ENCODE measurements at places on chromosomes 12 and 14.

DNA sequence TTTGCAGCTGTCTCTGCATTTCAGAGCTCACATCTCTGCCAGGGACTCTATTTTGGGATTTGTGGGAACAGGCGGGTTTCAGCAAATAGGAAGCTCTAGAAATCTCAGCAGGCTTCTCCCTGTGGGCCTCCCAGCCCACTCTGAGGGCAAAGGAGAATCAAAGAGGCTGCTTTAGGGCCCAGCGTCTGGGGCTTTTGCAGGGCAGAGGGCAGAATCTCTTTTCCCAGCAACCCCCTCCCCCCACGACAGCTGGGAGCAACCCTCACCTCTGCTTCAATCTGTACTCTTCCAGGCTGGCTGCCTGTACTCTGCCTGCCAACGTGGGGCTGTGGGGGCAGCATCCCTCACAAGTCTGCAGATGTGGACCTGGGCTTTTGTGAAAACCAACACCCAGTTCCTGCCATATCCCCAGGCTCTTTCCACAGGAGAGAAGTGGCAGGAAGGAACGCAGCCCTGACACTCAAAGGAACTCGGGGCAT lies 529.6 kb upstream of the TBX3 start:
- DNase-seq = no peak

DNA sequence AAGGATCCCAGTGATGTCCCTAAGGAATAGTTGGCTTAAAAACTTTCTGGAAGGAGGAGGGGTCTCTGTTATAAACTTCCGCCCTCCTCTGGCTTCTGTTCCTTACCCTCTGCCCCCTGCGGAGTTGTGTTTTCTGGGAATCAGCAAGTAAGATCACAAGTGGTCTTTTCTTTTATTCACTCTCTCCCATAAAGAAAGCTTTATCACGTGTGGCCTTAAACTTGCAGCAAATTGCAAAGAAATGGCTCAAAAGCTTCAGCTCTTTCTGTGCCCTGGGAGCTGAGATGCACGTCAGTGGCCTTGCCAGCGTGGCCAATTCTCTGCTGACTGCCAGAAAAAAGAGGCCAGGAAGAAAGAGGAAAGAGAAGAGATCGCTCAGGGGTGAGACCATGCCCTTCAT lies at the start of gene SLCO1C1:
TSS of gene SLCO1C1 (plus strand) at position 101 of the 400 bp plus-strand sequence. CDS start 4,245 bp downstream, outside the sequence.
- DNase-seq = no peak

- DNase-seq = no peak
These were observed 33.7 kb downstream of the P2RX7 start for GRCh38 chr12:121166356-121166755.

DNA sequence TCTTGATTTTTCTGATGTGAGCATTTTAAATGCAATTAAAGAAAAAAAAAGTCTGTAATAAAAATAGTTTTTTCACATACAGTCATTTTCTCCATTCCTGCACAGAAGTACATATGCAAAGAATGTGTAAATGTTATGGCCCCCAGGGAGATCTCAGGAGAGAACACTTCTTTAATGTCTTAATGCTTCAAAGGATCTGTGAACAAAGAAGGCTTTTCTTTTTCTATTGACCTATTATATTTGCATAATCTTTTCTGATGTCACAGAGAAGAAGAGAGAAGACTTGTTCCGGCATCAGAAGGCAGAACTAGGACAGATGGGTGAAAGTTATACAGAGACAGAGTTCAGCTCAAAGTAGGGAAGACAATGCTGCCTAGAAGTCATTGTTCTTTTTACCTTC lies 413.5 kb upstream of the STXBP6 start:
- no peak for DNase-seq

GRCh38 chr12:11734580-11735180 lies 85.2 kb downstream of the ETV6 start:
- no peak for DNase-seq

DNA sequence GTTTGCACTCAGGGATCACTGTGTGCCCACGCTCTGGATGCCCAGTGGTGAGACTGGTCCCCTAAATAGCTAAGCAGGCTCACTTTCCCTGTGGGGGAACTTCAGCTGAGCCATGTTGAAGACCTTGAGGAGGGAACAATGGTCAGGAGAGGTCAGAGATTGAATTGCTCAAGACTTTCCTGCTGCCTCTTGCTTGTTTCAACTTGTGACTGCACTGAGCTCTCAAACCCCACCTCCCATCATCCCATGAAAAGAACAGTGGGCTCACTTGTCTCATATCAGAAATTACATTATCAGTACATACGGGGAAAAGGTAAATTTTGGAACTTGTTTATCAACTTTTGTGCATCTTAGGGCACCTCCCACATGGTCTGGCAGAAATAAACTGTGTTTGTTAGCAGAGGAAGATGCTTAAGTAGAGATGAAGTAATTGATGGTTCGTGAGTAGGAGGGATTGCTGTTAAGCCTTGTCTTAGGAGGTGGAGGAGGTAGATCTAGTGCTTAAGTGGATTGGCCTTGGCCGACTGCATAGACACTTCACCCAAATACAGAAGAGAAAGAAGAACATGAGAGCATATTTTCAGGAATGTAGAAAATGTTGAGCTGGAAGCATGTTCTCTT lies 15.0 kb upstream of the SERPINA1 start:
- no peak for DNase-seq

- DNase-seq = no peak
These were observed 116.1 kb upstream of the CPSF6 start for GRCh38 chr12:69123311-69123710.

DNA sequence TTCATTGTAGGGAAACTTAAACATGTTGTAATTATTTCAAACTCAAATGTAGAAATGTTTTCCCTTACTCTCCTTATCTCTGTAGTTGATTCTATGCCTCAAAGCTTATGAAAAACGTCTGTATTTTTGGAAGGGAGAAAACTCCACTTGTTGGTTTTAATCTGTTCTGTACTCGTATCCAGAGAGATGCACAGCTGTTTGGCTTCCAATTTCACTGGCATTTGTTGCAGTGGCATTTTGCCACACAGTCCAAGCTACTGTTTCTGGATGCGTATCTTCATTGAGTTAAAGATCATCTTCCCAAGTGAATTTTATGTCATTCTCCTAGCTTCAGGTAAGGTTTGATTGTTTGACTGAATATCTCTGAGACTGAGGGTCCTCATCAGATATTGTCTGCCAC lies 481.4 kb downstream of the TRHDE start:
- DNase-seq = no peak

GRCh38 chr12:42162965-42163364 lies 18.3 kb upstream of the GXYLT1 start:
- DNase-seq = no peak

GRCh38 chr14:77268989-77269600 lies 1.9 kb downstream of the NGB start:
- DNase-seq = no peak

DNA sequence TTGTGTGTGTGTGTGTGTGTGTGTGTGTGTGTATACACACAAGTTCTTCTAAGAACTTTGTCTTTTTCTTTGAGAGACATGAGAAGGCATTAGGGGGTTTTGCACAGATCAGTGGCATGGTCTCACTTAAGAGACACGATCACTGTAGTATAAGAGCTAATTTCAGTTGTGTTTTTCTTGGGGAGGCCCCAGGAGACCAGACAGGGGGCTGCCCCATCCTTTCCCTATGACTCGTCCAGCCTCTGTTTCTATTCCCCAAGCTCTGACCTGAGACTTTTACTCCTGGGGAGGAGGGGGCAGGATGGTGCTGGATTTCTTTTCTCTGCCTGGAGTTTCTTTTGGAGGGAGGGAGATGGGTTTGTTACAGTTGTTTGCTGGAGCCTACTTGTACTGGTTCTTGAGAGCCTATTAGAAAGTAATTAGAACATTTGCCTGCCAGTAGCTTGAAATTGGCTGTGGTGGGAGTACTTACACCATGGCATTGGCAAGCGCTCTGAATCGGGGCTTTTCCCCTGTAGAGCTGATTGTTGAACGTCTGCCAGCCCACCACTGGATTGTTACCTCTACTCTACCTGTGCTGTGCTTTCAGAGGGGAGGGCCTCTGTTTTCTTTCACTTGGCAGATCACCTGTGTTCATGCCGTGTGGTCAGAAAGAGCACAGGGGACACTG lies 109.5 kb downstream of the TSPAN9 start:
- peak; percentile 57 for DNase-seq

- peak; percentile 21 for DNase-seq
These were observed 27.5 kb downstream of the HVCN1 start for GRCh38 chr12:110661337-110661972.
